NCI-H526 treated with DMSO at 0.1 percent for 48 hours (cell line): ENCODE measurements at places on chromosomes 7 and 10.

GRCh38 chr10:119455609-119456434, 86.7 kb downstream of the RGS10 start:
- DNase-seq: no peak

DNA sequence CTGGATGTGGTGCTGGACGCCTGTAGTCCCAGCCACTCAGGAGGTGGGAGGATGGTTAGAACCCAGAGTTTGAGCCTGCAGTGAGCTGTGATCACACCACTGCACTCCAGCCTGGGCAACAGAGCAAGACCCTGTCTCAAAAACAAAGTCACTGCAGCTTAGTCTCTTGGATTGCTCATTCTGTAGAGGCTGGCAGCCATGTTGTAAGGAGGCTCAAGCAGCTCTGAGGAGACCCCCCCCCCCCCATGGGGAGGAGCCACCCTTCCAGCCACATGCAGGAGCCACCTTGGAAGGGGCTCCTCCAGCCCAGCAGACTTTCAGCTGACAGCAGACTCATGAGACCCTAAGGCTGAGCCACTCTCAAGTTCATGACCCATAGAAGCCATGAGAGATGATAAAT, 68.4 kb downstream of the FOXL3 start:
- DNase-seq: no peak

DNA sequence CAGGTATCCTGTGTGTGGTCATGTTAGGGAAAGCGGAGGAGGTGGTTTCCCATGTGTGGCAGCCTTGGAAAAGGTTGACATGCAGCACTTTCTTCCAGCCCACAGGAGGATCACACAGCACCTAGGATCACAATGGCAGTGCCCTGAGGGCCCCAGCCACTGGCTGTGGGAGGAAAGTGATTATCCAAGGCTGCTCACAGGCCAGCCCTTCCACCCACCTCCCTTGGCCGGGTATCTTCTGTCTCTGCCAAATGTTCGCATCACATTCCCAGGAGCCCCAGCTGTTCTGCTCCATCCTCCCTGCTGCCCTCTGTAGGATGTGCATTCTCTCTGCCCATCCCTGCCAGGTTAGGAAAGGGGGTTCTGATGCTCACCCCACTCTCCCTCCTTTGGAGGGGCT, 2.5 kb upstream of the MLXIPL start:
- DNase-seq: no peak

- no peak for DNase-seq
Observed at GRCh38 chr7:107032720-107033438, 11.6 kb upstream of the PRKAR2B start.

DNA sequence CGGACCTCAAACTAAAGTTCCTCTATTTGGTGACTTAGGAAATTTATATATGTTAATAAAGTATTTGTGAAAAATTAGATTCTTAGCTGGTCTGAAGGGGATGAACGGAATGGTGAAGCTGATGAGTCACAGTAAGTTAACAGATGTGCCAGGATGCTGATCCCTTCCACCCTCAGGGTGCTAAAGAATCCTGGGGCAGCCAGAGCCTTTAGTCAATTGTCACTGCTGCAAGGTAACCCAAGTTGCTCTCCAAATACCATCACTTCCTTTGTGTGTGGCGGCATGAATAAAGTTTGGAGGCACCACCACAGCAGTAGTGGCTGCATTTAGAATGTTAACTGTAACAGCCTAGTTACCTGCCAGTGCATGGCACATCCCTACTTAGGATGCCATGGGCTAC, 222.6 kb upstream of the PPP1R3A start:
- DNase-seq: no peak

DNA sequence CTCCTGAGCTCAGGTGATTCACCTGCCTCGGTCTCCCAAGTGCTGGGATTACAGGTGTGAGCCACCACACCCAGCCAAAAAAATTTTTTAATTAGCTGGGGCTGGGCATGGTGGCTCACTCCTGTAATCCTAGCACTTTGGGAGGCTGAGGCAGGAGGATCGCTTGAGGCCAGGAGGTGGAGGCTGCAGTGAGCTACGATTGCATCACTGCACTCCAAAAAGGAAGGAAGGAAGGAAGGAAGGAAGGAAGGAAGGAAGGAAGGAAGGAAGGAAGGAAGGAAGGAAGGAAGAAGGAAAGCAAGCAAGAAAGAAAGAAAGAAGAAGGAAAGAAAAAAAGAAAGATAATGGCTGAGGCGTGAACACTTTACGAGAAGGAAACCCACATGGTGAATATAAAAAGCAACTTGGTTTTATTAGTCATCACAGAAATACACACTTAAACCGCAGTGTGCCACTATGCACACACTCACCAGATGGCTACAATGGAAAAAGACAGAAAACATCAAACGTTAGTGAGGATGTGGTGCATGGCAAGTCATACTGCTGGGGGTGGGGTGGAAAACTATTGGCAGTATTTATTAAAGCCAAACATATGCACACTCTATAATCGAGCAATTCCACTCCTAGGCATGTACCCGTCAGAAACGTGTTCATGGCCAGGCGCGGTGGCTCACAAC, 4.4 kb upstream of the CCL26 start:
- no peak for DNase-seq

DNA sequence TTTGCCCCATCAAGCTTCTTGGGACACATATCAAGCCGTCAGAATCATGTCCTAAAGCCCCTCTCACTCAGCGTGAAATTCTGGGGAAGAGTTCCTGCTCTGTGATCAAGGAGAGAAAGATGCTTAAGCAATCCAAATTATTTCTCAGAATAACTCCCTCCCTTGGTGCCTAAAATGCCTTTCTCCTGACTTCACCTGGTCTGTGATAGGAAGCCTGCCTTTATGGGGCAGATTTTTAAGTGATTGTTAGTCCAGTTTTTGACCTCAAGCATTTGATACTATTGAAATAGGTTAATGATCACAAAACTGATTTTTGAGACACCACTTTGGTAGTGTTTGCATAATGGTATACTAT, 76.4 kb upstream of the MAGI2 start:
- no peak for DNase-seq

- no peak for DNase-seq
Observed at GRCh38 chr10:32161586-32161985, 105.4 kb upstream of the KIF5B start.

GRCh38 chr7:123987445-123987844, 45.4 kb downstream of the TMEM229A start:
- DNase-seq: no peak

DNA sequence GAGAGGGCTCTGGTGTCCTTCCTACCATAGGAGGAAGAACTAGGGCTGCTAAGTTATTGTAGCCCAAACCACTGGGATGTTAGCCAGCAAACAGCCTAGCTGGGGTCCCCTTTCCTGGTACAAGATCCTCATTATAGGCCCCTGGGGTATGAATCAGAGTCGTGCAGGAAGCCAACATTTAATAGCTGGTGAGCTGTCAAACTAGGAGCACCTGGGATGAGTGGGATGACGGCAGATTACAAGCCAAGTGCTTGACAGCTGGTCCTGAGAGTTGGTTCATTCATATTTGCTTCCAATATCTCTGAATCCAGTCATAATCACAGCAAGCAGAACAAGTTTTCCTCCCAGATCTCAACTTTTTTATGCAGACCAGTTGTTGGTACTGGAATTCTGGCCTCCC, 25.1 kb upstream of the DNAJB12 start:
- no peak for DNase-seq

- no peak for DNase-seq
Observed at GRCh38 chr7:82167558-82168314, 275.8 kb downstream of the CACNA2D1 start.

DNA sequence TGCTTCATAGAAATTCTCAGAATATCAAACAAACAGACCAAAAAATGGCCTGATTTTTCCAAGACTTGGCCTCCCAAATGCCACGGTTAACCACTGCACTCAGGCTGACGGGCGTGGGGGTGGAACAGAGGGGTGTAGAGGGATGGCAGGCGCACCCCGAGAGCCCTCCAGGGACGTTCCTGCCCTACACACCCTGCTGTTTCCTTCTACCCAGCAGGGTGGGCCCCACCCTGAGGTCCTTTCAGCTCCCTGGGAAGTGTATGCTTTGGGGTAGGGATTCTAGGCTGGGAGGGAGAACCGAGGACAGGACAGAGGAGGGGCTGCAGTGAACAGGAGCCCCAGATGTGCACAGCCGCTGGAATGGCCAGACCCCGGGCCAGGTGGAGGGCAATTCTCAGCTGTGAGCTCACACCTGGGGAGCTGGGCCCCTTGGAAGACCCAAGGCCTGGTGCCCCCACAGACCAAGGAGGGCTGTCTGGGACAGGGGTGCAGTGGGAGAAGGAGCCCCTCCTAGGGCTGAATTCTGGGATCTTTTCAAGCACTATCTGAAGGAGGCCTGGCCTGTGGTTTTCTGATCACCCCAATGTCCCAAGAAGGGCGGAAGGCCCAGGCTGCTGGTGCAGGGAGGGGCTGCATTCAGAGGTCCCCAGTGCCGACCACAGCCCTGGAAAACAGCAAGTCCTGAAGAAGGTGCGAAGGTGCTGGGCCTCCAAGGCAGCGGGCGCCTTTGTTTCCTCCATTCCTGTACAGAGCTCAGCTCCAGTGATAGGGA, 32.9 kb upstream of the INPP5A start:
- no peak for DNase-seq

DNA sequence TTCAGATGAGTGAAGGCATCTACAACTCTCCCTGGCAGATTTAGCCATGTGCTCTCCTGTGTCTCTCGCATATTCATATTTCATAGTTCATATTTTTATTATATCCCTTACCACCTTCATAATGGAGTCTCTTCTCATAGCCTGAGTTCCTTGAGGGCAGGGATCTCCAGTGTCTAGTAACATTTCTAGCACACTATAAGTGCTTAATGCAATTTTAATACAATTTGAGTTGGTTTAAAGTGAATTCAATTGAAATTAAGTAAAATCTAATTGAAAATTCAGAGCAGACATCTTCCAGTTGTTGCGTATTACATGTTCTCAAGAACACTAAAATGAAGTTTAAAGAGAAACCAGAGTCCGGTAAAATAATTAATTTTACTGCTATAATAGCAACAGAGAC, 163.6 kb upstream of the GNAI1 start:
- no peak for DNase-seq

- DNase-seq: no peak
Observed at GRCh38 chr10:32207544-32207943, 139.4 kb downstream of the EPC1 start.

DNA sequence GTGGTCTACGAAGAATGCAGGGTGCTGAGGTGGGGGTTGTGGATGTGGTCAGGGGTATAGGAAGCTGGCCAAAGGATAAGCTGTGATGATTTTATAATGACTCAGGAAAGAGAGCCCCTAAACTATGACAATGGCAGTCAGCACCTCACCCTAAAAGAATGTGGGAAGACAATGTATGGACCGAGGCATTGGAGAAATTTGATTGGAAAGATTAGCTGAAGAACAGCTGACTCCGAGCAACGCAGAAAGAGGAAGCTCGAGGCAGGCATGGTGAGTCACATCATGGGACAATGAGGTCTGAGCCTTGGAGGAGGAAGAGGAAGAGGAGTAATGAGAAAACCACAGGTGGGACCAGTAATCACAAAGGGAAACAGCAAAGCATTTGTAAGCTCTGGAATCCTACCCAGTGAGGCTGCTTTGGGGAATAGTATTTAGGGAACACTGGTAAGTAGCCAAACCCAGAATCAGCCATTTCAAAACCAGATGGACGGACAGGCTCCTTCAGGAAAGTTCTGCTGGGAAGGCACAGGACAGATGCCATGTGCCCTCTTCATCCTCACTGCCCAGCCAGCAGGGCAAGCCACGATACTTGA, 295.4 kb downstream of the PRPF18 start:
- no peak for DNase-seq

DNA sequence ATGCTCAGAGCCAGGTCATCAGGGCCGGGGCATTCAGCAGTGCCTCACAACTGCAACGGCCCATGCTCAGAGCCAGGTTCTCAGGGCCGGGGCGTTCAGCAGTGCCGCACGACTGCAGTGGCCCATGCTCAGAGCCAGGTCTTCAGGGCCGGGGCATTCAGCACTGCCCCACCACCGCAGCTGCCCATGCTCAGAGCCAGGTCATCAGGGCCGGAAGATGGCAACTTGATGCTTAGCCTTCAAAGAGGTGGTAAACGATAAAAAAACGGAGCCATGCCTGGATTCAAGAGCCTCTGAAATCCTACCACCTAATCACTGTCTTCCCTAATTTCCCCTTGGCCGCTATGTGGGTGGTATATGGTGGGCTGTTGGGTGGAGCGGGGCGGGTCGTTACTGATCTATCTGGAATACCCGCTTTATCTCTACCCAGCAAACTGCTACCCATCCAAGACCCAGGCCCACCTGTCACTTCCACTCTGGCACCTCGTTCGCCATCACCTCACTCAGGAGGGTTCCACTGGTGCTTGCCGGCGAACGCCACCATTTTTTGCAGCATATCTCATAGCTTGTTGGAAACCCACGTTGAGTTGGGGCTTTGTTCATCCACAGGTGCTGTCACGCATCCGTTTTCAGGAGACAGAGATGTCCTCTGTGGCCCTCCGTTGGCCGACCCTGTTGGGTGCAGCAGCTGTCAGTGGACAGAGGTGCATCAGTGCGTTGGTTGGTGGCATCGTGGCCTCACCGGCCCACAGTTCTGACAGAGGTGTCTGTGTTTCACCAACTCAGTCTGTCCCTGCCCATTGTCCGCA, 221.1 kb downstream of the EBF3 start:
- no peak for DNase-seq

GRCh38 chr7:88357781-88358525, 51.3 kb upstream of the STEAP4 start:
- peak; percentile 10 for DNase-seq

DNA sequence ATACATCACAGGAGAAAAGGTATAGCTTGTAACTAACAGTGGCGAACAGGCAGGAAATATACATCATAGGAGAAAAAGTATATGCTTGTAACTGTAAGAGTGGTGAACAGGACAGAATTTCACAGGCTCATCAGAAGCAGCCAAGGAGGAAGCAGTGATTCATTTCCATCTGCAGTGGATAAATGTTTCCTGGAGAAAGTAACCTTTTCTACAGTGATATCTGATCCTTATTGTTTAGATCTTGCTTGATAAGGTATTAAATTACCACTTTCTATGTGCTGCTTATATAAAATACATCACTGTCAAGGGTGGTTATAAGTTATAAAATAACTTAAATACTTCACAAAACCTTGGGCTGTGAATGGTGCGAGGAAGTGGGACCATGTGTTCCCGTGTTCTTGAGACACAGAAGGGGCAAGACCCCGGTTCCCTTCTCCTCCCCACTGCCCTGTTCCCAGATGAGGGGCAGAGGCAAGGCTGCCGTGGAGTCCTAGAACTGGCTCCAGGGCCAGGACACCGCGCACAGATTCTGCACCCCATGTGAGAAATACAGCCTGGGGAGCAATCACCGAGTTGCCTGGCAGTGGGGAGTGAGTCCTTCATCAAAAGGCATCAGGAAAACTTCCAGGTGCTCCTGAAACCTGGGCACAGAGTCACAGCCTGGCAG, 135.2 kb downstream of the DIP2C start:
- DNase-seq: no peak

- DNase-seq: no peak
Observed at GRCh38 chr7:28114056-28114455, 66.5 kb downstream of the JAZF1 start.
